ENCODE measurements at places on chromosomes 3 and 15.

- DNase-seq = no peak
Measured at GRCh38 chr3:127735767-127736693, 63.3 kb downstream of the ABTB1 start.

DNA sequence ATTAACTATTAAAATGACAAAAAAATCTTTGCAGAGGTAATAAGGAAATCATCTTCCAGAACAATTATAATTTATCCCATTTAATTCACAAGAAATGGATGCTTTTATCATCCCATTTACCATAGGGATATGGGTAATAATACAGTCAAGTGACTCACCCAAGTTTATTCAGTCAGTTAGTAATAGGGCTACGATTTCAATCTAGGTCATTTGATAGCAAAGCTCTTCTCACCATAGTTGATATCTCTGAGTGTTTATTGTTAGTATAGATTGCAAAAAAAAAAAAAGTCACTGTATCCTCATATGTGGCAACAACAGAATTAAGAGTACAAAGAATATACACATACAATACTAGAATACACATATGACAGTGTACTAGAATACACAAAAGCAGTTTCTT lies 797.1 kb downstream of the ROBO1 start:
- no peak for DNase-seq

DNA sequence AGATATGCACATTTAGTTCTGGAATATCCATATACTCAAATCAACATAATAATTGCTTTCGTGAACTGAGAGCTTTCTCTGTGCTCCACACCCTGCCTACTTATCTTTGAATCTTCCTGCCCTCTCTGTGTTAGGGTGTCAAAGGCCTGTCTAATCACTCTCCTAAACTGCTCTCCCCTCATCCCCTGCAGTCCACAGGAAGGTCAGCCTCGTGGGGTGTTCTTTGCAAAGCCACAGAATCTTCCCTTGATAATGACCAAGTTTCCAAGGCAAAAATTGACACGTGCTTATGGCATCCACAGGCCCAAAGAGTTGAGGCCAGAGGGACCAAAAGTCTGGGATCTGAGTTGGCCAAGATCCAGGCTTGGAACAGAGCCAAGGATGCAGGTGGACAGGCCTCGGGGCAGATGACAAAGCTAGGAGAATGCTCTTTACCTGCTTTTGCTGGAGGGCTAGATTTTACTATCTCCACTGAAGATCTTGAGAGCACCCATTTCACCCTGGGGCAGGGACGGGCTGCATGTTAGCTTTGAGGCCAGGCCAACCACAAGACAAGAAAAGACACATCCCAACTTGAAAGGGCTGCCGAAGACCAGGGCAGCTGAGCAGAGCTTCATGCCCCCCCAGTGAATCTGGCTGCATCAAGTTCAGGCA lies 20.4 kb downstream of the BHLHE40 start:
- DNase-seq = no peak

DNA sequence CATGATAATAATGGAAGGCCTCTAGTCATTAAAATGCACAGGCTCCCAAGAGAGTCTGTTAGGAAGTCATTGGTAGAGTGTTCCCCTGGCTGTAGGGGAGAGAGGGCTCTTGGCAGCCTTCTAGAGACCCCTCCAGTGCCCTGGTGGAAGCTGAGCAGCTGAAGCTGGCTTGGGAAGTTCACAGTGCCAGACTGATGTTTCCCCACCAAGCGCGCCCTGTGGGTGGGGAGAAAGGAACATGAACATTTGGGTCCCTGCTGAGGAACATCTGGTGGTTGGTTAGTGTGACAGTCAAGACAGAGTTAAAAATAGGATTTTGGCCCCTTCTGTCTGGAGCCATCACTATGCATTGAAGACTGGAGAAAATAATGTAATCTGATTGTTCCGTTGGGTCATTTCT lies 37.1 kb upstream of the RGMA start:
- no peak for DNase-seq

DNA sequence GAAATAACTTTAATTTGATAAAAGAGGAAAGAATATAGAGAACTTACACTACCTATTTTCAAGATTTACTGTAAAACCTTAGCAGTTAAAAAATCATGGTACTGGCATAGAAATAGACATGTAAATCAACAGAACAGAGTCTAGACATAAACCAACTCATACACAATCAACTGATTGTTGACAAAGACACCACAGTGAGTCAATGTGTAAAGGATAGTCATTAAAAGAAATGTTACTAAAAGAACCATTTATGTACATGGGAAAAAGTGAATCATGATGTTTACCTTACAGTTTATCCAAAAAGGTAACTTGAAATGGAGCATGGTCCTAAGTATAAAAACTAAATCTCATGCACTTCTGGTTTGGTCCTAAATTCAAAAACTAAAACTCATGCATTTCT lies 847.4 kb downstream of the IGSF11 start:
- DNase-seq = no peak

DNA sequence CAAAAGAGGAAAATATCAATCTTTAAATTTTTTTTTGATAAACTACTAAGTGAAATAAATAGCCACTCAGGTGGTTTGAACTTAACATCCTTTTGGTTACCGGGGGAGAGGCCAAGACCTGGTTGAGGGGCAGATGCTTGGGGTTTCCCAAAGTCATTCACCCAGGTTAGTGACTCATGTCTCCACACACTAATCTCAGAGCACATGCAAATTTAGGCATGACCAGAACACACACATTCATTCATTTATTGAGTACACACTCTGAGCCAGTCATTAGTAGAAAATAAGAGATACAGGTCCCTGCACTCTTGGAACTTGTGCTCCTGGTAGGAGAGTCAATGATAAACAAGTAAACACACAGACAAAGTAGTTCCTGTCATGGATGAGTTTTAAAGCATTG lies 7.3 kb downstream of the ILDR1 start:
- no peak for DNase-seq

DNA sequence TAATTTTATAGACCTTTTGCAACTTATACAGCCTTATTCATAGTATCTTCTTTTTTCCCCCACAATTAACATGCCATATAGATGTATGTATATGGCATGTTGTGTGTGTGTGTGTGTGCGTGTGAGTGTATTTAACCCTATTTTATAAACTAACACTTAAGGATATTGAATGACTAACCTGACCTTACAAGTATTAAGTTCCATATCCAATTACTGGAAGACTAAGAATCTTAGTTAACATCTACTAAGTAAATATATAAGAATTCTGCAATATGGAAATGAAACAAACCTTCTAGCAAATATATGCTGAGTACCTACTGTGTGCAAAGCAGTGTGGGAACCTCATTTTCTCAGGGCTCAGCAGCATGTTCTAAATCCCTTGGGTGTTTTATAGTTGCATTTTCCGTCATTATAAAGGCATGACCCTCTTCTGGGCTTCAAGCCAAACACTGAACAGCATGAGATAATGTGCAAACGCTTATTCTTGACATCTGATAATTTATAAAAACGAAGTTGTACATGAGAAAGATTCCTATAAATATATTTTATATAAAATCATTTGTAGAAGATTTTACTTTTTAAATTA lies 105.5 kb downstream of the NLGN1 start:
- no peak for DNase-seq

DNA sequence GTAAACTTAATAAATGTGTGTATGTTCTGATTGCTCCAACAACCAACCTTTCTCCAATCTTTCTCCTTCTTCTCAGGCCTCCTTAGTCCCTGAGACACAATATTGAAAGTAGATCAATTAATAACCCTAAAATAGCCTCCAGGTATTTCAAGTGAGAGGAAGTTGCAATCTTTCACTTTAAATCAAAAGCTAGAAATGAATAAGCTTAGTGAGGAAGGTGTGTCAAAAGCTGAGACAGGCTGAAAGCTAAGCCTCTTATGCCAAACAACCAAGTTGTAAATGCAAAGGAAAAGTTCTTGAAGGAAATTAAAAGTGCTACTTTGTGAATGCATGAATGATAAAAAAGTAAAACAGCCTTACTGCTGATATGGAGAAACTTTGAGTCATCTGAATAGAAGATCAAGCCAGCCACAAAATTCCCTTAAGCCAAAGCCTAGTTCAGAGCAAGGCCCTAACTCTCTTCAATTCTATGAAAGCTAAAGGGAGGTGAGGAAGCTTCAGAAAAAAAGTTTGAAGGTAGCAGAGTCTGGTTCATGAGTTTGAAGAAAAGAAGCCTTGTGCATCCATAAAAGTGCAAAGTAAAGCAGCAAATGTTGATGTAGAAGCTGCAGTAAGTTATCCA lies 38.6 kb downstream of the CCDC80 start:
- no peak for DNase-seq

DNA sequence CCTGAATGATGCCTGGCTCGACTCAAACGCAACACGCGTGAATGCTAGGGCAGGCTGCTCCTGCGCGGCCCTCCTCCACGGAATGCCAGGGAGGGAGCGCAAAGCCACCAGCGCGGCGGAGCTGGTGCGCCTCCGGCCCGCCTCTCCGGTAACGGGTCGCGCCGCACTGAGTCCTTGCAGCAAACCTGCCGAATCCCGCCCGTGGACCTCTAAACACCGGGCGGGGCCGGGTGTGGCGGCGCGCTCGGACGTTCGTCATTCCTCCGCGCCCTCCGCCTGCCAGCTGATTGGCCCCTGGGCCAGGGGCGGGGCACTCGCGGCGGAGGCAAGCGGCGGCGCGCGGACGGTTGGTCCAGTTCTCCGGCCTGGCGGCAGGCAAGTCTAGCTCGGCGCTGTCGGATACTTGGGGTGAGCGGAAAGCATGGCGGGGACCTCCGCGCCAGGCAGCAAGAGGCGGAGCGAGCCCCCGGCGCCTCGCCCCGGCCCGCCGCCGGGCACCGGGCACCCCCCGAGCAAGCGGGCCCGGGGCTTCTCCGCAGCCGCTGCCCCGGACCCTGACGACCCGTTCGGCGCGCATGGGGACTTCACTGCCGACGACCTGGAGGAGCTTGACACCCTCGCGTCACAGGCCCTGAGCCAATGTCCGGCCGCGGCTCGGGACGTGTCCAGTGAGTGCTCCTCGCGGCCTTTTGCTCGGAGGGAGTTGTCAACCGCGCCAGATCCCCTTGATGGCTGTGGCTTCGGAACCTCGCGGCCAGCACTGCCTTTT lies at the start of gene ATRIP:
Gene ATRIP, plus strand, starts transcription at position 313 of the 769 bp plus-strand sequence. Its CDS starts 109 bp downstream, at position 422.
- peak; percentile 72 for DNase-seq

GRCh38 chr3:135513106-135514059 lies 452.1 kb upstream of the PPP2R3A start:
- no peak for DNase-seq

DNA sequence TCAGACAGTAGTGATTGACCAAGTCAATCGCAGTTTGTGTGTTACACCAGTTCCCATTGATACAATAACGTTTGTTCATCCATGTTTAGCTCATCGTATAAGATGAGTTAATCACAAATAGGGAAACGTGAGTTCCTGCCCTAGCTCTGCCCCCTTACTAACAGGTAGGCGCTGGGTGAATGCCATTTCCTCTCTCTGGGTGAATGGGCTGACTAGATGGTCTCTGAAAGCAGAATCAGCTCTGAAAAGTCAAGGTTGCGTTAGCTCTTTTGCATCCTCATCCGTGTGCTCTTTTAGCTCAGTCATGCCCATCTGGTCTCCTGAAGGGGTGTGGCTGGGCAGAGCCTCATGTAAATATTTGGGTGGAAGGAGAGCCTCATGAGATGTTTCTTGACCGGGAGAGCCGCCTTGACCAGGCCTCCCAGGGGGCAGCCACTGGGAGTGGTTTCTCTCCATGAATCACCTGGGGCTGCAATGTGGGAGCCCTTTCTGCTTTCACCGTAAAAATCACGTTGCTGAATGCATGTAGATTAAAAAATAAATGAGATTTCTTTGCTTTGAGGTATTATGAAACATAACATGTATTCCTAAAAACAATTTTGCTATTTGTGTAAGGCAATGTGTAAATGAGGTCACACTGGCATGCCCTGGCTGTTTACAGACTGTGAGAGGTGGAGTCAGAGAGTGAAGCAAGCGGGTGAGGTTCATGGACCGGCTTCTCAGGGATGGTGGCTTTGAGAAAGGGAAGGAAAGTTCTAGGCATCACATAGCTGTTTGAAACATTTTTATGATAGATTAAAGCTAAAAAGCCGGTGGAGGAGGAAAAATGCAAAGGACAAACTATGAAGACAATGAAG lies 108.4 kb upstream of the RASGRP1 start:
- DNase-seq = no peak

DNA sequence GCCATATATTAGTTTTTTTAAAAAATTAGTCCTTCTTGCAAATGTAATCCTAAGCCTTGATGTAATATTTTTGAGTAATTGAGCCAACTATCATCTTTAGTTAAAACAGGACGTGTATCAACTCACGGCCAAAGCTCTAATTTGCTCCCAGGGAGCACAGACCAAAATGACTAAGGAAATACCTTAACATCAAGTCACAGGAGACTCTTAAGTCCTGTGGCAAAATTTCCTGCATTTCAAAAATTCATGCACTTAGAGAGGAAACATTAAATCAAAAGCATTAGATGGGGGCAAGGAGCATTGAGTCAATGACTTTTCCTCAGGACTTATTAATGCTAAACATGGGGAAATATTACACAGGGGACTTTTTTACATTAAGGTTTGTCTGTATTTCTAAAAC lies 276.0 kb downstream of the MFSD1 start:
- DNase-seq = no peak

- DNase-seq = no peak
Measured at GRCh38 chr3:187667526-187667925, 2.7 kb downstream of the SST start.

GRCh38 chr15:29942143-29942542 lies 119.9 kb upstream of the TJP1 start:
- DNase-seq = no peak

- no peak for DNase-seq
Measured at GRCh38 chr15:48627260-48627940, 18.1 kb downstream of the FBN1 start.

- no peak for DNase-seq
Measured at GRCh38 chr15:39215015-39215414, 365.9 kb upstream of the THBS1 start.

DNA sequence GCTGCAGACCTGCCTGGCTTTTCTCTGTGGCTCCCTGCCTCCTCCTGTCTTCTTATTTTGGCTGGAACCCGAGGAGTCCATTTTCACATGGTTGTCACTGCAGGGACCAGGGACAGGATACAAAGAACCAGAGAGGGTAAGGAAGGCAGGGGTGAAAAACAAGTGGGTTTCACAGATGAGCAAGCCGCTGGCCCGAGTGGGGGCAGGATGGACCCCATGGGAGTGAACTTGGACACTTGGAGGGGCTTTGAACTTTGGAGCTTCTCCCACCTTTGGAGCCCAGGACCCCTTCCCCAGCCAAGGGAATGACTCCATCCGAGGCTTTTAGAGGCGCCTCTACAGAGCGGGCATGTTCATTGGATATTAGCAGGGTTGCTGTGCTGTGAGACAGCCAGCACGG lies 26.9 kb upstream of the ADCY5 start:
- no peak for DNase-seq

DNA sequence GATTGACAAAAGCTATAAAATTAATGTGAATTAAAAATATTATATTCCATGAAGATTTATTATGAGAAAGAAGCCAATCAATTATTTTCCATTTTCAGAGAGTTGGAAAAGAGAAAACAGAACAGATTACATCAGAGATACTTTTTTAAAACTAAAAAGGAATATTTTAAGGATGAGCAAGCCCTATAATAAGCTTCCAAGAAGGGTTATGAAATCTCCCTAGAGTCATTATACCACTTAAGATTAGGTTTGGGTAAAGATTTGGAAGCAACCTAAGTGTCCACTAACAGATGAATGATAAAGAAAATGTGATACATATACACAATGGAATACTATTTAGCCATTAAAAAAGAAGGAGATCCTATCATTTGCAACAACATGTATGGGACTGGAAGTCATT lies 51.6 kb upstream of the FSIP1 start:
- DNase-seq = no peak

GRCh38 chr3:32125012-32125411 lies 18.6 kb downstream of the GPD1L start:
- DNase-seq = no peak

- DNase-seq = no peak
Measured at GRCh38 chr3:108223928-108224327, 1.7 kb upstream of the IFT57 start.

- DNase-seq = no peak
Measured at GRCh38 chr15:39025881-39026280, 461.3 kb upstream of the RASGRP1 start.

Data from stimulated activated CD4-positive, alpha-beta T cell treated with anti-CD3 and anti-CD28 coated beads, TNF-alpha, amount 100 ng/mL, for 4 hours (primary cell).